GM19239 (cell line): ENCODE measurements at places on chromosomes 1 and 21.
A peak's percentile ranks its signal among the peaks of the same experiment; 100 is the strongest.

DNA sequence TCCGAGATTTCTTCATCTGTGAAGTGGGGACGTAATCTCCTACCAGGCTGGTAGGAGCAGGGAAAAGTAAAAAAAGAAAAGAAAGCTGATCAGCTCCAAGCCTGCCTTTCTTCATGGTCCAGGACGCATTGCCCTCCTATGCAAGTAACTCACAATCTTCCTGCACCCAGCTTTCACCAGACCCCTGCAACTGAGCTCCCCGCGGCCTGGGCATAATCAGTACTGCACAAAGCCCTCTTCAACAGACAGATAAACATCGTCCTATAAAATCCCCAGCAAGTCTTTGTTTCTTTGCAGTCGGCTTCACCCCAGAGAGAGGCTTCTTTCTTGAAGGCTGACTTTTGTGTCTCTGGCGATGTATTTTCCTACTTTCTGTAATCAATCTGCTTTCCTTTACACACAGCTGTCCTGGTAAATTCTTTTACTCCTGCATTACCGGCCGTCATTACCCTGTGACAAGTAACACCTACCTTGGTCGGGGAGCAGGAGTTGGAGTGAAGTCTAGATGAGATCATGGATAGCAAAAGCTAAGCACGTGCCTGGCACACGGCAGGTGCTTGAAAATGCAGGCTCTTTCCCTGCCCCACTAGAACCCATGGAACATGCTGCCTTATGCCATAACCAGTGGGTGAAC, 8.3 kb downstream of the PADI1 start:
- DNase-seq: no peak

GRCh38 chr1:30274173-30274970, 449.0 kb downstream of the MATN1 start:
- no peak for DNase-seq

DNA sequence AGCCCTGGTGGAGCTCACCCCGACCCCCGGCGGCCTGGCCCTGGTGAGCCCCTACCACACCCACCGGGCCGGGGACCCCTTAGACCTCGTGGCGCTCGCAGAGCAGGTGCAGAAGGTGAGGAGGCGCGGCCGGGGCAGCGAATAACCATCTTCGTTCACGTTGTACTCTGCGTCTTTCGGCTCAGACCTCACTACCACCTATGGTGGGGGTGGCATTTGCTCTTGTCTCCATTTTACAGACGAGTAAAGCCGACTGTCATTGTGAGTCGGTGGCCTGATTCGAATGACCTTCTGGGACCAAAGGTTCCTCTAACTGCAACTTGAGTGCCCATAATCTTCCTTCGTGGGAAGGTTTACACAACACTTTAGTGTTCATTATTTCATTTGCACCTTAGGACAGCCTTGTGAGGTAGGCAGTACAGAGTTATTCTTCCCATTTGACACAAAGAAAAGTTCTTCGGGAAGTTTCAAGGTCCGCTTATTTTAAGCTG, 506 bp downstream of the C1orf50 start:
- no peak for DNase-seq

DNA sequence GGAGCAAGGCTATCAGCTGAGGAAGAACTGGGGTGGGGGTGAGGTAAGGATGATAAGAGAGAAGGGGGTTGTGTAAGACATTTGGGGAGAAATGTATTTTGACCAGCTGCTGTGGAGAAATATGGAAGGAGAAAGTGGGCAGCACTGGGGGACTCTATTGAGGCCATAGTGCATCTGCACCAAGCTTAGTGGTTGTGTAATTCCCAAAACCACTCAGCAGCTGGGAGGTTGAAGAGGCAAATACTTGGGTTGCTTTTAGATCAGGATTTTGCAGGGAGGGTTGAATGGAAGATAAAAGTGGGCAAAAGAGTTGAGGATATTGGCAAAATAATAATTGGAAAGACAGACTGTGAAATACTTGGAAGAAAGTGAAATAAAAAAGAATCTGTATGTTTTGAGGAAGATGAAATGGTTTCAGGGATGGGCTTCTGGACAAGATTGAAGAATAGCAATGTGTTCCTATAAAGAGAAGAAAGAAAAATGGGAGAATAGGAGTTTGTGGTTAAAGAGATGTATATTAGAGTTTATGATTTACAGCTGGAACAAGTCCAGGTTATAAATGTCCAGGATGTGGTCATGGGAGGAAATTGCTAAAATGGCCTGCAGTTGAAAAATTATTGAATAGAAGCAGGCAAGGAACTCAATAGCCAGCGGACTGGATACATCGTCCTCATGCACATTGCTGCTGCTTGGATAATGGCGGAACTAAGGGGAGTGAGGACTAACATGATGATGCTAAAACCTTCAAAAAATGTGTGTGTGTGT, 162.7 kb downstream of the DNM3 start:
- DNase-seq: no peak

DNA sequence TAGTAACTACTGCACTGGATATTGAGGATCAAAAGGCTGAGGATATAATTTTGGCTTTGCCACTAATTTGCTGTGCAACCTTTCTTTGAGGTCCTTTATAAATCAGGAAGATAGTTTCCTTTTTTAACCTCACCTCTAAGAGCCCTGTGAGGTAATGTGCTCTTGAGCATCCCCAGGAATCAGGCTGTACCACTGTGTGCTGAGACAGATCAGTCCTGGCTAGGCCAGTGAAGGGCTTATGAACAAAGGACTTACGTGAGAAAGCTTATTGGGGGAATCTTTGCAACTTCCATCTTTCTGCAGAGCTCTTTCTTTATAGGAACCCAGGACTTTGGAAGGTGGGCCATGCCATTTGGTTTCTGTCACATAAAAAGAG, 188.9 kb downstream of the SIPA1L2 start:
- no peak for DNase-seq

DNA sequence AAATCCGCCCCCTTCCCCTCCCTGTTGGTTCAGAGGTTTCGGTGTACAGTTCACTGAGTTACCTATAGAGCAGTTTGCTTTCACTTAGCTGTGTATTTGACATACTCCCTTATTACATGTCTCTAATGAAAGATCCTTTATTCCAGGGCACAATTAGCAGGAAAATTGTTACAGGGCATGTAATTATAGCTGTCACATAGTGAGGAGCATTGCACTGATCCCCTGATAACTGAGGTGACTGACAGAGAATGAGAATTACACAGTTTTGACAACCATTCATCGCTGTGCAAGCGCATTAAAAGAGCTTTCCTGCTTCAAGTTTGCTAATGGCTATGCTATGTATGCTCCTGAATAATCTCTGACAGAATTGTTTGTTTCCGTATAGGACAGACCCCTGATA, 26.9 kb downstream of the DAP3 start:
- DNase-seq: no peak

DNA sequence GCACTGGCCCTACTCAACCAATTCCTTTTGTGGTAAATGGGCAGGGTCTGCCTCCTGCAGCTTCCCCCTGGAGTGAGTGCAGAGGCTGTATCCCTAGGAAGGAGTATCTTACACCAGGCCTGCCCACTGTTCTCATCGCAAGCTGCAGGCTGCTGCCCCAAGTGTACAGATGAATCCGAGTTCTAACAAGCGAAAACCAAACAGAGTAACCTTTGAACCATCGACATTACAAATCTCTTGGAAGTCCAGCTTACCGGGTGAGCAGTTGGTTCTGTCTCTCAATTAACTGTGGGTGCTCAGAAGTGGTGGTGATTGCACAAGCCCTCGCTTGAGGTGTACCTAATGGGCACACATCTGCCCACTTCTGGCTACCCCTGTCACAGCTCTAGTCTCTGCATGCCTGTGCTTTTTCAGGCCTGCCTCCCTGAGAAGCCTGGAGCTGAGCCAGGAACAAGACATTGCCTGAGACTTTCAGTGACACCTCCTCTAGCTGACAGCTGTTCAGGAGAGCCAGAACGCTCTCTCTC, 22.7 kb downstream of the INAVA start:
- DNase-seq: no peak

GRCh38 chr1:61299463-61299862, 217.1 kb downstream of the NFIA start:
- no peak for DNase-seq

DNA sequence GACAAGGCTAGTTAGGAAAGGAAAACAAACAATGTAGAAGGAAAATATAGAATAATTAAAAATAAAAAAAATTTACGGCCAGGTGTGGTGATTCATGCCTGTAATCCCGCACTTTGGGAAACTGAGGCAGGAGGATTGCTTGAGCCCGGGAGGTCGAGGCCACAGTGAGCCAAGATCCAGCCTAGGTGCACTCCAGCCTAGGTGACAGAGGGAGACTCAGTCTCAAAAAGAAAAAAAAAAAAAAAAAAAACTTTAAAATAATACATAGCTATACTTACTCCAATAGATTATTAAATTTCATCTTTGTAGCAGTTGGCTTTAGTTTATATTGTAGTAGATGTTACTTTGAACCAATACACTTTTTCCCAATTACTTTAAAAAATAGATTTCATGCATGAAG, 32.0 kb downstream of the LIN9 start:
- no peak for DNase-seq

GRCh38 chr1:51768971-51769588, 109.4 kb downstream of the NRDC start:
- peak; percentile 29 for DNase-seq

DNA sequence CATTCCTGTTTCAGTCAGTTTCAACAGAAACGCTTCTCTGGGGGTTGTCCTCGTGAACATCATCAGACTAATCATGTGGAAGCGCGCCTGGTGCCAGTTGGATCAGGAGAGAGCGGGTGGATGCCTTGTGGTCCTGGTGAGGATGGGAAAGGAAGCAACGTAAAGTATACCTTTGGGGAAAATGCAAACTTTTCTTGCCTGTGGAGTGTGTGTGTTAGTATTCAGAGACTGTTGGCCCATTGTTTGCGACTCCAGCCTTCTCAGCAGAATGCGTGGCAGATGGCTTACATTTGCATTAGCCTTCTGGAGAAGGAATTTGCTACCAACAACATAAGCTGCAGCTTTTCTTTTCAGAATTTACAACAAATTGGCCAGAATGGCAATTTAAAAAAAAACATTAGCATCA, 173.9 kb downstream of the RWDD3 start:
- no peak for DNase-seq

DNA sequence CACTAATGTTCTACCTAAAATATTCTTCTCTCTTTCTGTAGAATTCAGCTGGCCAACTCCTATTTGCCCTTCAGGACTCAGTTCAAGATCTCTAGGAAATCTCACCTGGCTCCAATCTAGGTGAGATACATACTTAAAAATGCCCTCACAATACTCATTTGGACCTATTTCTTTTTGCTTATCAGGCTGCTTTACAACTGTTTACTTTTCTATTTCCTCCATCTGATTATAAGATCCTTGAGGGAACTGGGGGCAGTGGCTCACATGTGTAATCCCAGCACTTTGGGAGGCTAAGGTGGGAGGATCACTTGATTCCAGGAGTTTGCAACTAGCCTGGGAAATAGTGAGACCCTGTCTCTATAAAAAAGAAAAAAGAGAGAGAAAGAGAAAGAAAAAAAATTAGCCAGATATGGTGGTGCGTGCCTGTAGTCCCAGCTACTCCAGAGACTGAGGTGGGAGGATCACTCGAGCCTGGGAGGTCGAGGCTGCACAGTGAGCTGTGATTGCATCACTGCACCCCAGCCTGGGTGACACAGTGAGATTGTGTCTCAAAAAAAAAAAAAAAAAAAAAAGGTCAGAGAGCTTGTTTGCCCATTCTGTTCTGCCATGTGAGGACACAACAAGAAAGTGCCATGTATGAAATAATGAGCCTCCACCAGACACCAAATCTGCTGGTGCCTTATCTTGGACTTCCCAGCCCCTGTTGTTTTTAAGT, 14.8 kb downstream of the EFCAB14 start:
- no peak for DNase-seq

GRCh38 chr1:180194546-180195207, 35.4 kb upstream of the LHX4 start:
- no peak for DNase-seq

GRCh38 chr1:53992085-53992874, 25.7 kb downstream of the LDLRAD1 start:
- no peak for DNase-seq

DNA sequence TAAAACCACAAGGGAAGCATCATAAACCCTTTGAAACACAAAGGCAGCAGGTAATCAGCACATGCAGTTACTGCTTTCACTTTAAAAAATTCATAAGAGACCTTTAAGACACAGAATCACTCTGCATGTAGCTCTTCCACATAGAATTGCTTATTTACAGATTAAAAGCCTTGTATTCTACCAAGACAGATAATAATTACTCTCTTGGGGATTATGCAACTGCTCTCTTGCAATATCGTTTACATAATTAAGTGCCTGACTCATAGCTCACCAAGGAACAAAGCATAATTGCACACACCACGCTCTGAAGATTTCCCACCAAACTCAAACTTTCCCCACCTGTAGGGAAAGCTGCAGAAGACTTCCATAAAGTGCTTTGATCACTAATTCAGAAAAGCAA, 87.9 kb downstream of the VAV3 start:
- no peak for DNase-seq

DNA sequence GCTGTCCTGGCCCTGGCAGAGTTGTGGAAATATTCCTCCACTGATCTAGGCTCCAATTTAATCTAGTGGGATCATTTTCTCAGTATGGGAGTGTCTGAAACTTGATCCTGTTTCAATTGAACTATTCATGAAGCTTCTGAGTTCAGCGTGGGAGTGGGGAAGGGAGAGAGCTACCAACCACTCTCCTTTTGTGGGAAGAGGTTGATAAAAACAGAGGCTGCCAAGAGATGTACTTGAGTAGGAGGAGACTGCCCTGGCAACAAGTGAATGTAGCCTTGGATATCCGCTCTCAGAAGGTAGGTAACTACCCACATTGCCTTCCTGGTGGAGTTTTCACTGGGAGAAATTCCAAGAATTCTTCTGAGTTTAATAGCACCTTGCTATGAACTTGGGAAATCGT, at the start of gene CTXND2:
Gene CTXND2 (plus strand): TSS at position 119 of the 400 bp plus-strand sequence. CDS start 25,179 bp downstream, outside the sequence.
- no peak for DNase-seq

GRCh38 chr1:230594214-230594773, 48.0 kb upstream of the COG2 start:
- DNase-seq: no peak

DNA sequence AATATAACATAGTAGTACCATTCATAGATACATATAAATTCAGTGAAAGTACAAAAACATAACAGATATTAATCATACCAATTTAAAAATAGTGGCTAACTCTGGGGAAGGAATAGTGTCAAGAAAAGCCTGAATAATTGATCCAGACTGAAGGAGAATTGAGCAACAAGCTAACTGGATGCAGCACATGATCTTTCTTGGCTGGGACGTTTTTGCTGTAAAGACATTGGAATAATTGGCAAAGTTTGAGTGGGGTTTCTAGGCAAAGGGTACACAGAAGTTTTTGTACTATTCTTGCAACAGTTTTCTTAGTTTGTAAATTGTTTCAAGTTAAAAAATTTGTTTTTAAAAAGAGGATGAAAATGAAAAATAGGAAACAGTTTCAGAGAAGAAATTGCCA, 2.6 kb upstream of the SH3GLB1 start:
- no peak for DNase-seq

DNA sequence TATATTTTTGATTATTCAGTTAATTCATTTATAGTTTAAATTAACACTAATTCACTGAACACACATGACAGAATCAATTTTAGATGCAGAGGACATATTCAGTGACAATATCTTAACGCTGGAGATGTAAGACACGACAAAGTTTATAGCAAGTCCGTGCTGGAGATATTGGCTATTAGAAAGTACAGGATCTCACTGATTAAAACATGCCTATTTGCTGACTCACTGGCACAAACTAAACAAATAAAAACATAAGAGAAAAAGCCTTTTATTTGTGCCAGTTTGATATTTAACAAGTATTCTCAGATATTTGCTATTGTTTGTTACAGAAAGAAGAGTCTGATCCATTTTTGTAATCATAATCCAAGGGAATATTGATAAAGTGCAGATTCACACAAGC, 1122.9 kb upstream of the B3GALT2 start:
- DNase-seq: no peak

GRCh38 chr1:200518524-200518923, 102.0 kb downstream of the KIF14 start:
- no peak for DNase-seq

GRCh38 chr1:229224308-229224707, 46.6 kb upstream of the RAB4A start:
- no peak for DNase-seq
